Spleen (tissue), 13 donors: ENCODE measurements at places on chromosomes 11 and 22. TPM values are rescaled to one million over a fixed set of nuclear protein-coding genes. Genes with fewer than 3 reads are reported as not detected.

Gene PLET1
- total RNA-seq, result not detected

Gene MCAT
- 11.3 TPM for total RNA-seq

- no peak overlapping the region for H3K27ac ChIP-seq
- no peaks in the 10 kb centered on the region for H3K27me3 ChIP-seq
- H3K36me3 ChIP-seq, result no peaks in the 10 kb centered on the region
- H3K4me1 ChIP-seq, result peaks cover 60% of the 10 kb centered on the region
- DNase-seq, result no peak
Measured at GRCh38 chr22:29954203-29954855, 71.4 kb downstream of the MTMR3 start.

DNA sequence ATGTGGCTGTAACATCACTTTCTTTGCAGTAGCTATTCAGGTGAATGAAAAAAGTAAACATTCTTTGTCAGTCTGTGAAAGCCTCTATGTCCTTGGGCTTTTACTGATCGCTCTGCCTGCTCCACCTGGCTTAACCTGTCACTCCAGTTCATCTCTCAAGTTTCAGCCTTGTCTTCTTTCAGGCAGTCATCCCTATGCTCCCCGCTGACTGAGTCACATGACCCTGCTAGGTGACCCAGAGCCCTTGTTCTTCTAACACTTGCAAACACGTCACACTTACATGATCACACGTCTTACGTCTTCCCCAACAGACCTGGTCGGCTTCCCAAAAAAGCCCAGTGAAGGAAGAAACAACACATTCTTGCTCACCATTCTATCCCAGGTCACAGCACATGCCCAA is 499.3 kb upstream of the TENM4 start:
- no peak overlapping the region for H3K4me3 ChIP-seq
- H3K4me1 ChIP-seq, result no peaks in the 10 kb centered on the region
- H3K27ac ChIP-seq, result no peak overlapping the region
- H3K27me3 ChIP-seq, result no peaks in the 10 kb centered on the region
- H3K36me3 ChIP-seq, result no peaks in the 10 kb centered on the region
- no peak for DNase-seq

DNA sequence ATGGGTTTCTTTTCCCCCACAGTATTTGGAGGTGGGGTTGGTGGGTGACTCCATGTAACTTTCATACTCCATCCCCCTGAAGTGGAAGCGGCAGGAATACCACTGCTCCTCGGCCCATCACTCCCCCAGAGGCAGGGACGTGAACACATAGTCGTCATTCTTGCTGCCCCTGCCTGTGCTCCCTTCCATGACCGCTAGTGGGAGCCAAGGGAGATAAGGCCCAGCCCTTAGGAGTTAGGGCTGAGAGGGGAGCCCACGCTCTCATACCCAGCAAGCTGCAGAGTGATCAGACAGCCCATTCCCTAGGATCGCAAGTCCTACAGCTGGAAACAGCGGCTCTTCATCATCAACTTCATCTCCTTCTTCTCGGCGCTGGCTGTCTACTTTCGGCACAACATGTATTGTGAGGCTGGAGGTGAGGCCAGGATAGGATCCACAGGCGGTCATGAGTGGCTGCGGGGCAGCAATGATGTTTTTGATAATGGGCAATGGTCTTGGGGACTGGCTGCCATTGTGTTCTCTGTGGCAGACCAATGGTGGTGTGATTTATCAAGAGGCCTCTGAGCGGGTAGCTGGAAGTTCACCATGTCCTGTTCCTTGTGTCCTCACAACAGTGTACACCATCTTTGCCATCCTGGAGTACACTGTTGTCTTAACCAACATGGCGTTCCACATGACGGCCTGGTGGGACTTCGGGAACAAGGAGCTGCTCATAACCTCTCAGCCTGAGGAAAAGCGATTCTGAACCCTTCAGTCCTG is 15.9 kb downstream of the RHOG start:
- H3K4me3 ChIP-seq, result no peak overlapping the region
- peak; percentile 90 for DNase-seq
- no peaks in the 10 kb centered on the region for H3K36me3 ChIP-seq
- H3K4me1 ChIP-seq, result no peaks in the 10 kb centered on the region
- H3K27ac ChIP-seq, result peak overlapping the region; percentile 69

Gene IL10RA
- 171 TPM for total RNA-seq

- H3K27me3 ChIP-seq, result no peaks in the 10 kb centered on the region
- no peaks in the 10 kb centered on the region for H3K4me1 ChIP-seq
- peak; percentile 93 for DNase-seq
Measured at GRCh38 chr11:7665473-7666291, 7.6 kb downstream of the CYB5R2 start.

Gene DBX1
- total RNA-seq, result not detected

GRCh38 chr11:94938095-94939055 is 35.0 kb downstream of the CWC15 start:
- no peaks in the 10 kb centered on the region for H3K27me3 ChIP-seq
- H3K27ac ChIP-seq, result peak overlapping the region; percentile 50
- peaks cover 13% of the 10 kb centered on the region for H3K4me1 ChIP-seq
- H3K36me3 ChIP-seq, result no peaks in the 10 kb centered on the region

DNA sequence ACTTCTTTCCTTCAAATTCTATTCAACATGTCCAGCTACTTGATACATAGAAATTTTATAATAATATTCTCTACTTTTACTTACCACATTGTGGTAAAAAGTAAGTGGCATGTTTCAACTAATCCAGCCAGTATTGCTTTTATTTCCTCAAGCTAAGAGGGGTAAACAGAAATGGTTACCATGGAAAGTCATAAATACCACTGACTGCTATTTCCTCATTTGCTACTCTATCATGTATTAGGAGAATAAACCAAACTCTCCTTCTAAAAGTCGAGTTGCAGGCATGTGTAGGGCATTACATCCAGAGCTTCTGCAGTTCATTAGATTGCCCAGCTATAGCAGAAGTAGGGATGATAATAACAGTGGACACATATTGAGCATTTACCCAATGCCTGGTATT is 208.4 kb downstream of the MAML2 start:
- no peak overlapping the region for H3K27ac ChIP-seq
- H3K4me1 ChIP-seq, result peaks cover 38% of the 10 kb centered on the region
- no peak overlapping the region for H3K4me3 ChIP-seq
- no peak for DNase-seq
- H3K36me3 ChIP-seq, result no peaks in the 10 kb centered on the region

DNA sequence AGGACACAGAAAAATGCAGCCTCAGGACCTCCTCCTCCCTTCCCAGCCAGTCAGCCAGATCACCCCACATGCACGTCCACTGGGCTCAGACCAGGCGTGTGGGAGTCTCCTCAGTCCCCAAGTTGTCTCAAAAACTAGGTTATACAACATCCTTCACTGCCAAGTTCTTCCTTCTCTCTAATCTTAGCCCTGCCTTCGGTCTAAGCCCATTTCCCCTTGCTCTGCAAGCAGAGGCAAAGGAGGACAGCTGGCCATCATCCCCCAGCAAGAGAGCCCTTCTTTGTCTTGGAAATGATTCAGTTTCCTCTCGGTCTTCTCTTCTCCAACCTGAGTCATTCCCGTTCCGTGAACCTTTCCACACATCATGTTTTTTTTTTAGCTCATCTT is 14.0 kb upstream of the NRGN start:
- no peak overlapping the region for H3K4me3 ChIP-seq
- no peak for DNase-seq
- peak overlapping the region; percentile 58 for H3K27ac ChIP-seq
- no peaks in the 10 kb centered on the region for H3K27me3 ChIP-seq
- H3K36me3 ChIP-seq, result no peaks in the 10 kb centered on the region
- H3K4me1 ChIP-seq, result peaks cover 15% of the 10 kb centered on the region

Gene BCO2
- 3.8 TPM for total RNA-seq

Gene IGLL1
- not detected for total RNA-seq

Gene SLC22A8
- not detected for total RNA-seq

Gene MMP10
- 0.79 TPM for total RNA-seq

Gene KCNK4
- not detected for total RNA-seq

GRCh38 chr22:27987557-27987956 is 68.5 kb upstream of the PITPNB start:
- H3K36me3 ChIP-seq, result no peaks in the 10 kb centered on the region
- H3K4me3 ChIP-seq, result no peak overlapping the region
- H3K27me3 ChIP-seq, result no peaks in the 10 kb centered on the region
- DNase-seq, result no peak

- no peaks in the 10 kb centered on the region for H3K4me1 ChIP-seq
- no peak overlapping the region for H3K27ac ChIP-seq
Measured at GRCh38 chr11:107996006-107996776, 12.5 kb upstream of the CUL5 start.

- H3K36me3 ChIP-seq, result no peaks in the 10 kb centered on the region
- H3K4me3 ChIP-seq, result no peak overlapping the region
Measured at GRCh38 chr11:113163291-113164030, 150.9 kb upstream of the TTC12 start.

GRCh38 chr22:19515654-19516377 is 8.4 kb downstream of the CLDN5 start:
- H3K4me3 ChIP-seq, result no peak overlapping the region
- no peaks in the 10 kb centered on the region for H3K4me1 ChIP-seq
- H3K27me3 ChIP-seq, result no peaks in the 10 kb centered on the region
- H3K27ac ChIP-seq, result no peak overlapping the region

DNA sequence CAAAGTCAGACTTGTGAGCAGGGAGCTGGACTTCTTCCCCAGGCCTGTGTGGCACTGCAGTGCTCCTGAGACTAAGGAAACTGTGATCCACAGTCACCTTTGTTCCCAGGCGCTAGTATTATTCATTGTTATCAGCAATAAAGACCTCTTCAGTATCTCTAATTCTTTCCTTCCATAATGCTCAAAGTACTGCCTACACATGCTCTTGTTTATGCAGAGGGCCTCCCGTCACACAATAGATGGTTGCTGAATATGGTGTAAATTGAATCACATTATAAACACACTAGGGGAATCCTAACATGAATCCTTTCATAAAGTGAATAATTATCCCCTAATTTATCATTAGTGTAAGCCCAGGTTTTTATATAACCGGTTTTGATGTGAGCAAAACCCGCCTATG is 493.3 kb downstream of the BUD13 start:
- no peak for DNase-seq
- no peak overlapping the region for H3K4me3 ChIP-seq
- H3K36me3 ChIP-seq, result no peaks in the 10 kb centered on the region
- peaks cover 7% of the 10 kb centered on the region for H3K4me1 ChIP-seq
- H3K27ac ChIP-seq, result no peak overlapping the region
- no peaks in the 10 kb centered on the region for H3K27me3 ChIP-seq

DNA sequence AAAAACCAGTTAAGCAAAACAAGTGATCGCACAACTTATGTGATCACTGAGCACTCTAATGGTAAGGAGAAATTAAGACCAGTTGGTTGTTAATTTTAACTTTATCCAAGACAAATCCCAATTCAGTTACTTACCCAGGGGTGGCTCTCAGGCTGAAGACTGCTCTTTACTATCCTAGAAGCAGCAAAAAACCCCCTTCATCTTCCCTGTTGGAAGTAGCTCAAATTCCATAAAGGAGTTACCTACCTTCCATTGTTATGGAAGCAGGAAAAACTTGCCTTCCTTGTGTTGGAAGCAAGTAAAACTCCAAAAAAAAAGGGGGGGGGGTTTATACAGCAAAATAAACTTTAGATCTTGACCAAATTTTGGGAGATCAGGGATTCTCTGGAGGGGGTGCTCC is 5.2 kb upstream of the MRPL16 start:
- H3K36me3 ChIP-seq, result no peaks in the 10 kb centered on the region
- H3K27ac ChIP-seq, result no peak overlapping the region
- H3K27me3 ChIP-seq, result no peaks in the 10 kb centered on the region

Gene OR8D1
- not detected for total RNA-seq

DNA sequence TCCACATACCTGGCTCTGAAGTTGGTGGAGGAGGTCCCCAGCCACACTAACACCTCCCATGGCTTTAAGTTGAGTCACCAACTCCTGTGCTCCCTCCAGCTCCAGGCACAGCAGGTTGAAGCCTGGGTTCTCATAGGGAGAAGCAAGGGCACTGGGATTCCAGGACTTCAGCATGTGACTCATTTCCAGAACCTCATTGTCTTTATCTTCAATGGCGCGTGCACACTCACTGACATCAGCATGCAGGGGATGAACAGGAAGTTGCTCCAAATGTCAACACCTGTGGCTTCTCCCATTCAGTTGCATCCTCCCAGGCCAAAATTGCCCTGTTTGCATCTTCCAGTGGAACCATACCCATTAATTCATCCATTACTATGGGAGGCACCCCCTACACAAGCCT is 5.8 kb upstream of the UBQLNL start:
- H3K27ac ChIP-seq, result no peak overlapping the region
- no peak overlapping the region for H3K4me3 ChIP-seq
- no peak for DNase-seq

Gene USH1C
- not detected for total RNA-seq

Gene HARBI1
- 5.2 TPM for total RNA-seq

Gene PDE2A
- total RNA-seq, result 323 TPM

Gene LARGE2
- total RNA-seq, result 6.0 TPM

GRCh38 chr22:31122532-31123291 is at the start of gene INPP5J:
Gene INPP5J (plus strand): TSS chr22:31122966. CDS start chr22:31123015, 49 bp downstream.
- H3K4me3 ChIP-seq, result no peak within 1 kb of the TSS
- peaks cover 20% of the 10 kb centered on the region for H3K4me1 ChIP-seq
- H3K27ac ChIP-seq, result no peak within 1 kb of the TSS
- DNase-seq, result peak; percentile 51
- H3K27me3 ChIP-seq, result no peaks in the 10 kb centered on the region
- H3K36me3 ChIP-seq, result no peaks in the 10 kb centered on the region
